ENCODE measurements at places on chromosomes 2 and 18.
A peak's percentile ranks its signal among the peaks of the same experiment; 100 is the strongest.

DNA sequence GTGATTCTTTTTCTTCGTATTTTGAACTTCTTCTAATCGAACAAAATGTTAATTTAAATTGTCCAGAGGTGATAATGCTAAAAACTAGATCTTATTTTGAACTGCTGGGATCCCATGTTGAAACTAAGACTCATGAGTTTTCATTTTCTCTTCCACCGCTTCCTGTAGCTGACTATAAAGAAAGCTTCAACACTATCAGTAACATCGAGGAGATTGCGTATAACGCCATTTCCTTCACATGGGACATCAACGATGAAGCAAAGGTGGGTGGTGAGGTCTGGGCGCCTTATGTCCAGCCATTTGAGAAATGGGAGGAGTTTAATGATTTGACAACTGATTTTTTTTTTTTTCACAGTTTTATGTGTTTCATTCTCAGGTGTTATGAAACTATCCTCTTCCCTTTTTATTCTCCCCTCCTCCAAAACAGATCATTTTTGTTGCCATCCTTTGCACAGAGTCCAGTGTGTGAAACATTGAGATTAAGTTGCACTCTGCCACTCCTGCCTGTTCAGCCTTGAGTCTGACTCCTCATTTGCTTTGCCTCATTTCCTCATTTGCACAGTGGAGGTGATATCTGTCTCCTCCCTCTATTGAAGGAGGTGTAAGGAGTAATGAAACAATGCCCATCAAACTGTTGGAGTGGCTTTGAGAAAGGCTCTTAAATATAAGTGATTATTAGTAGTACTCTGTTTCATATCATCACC lies 13.8 kb downstream of the GRHL1 start:
- DNase-seq: no peak

DNA sequence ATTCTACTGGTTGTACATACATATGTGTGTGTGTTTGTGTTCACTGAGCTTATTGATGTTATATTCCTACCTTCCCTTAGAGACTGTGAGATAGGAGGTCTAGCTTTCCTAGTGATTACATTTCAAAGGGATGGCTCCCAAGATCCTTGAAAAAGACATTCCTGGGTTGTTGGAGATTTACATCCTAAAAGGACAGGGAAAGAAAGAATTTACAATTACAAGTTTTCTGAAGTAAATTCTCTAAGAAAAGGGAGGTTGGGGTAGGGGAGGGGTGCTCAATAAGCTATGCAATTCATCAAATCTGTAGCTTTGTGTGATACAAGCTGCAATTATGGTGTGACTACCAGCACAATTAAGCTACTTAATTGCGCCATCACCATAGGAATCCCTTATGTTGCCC lies 284.3 kb downstream of the NUP35 start:
- no peak for DNase-seq

- no peak for DNase-seq
Observed at GRCh38 chr18:13501891-13502290, 224.5 kb downstream of the FAM210A start.

GRCh38 chr2:152247337-152247695 lies 71.8 kb upstream of the STAM2 start:
- DNase-seq: peak; percentile 39

GRCh38 chr2:16613539-16614011 lies 52.1 kb downstream of the CYRIA start:
- DNase-seq: no peak

GRCh38 chr2:144421606-144422510 lies 98.1 kb downstream of the ZEB2 start:
- no peak for DNase-seq

DNA sequence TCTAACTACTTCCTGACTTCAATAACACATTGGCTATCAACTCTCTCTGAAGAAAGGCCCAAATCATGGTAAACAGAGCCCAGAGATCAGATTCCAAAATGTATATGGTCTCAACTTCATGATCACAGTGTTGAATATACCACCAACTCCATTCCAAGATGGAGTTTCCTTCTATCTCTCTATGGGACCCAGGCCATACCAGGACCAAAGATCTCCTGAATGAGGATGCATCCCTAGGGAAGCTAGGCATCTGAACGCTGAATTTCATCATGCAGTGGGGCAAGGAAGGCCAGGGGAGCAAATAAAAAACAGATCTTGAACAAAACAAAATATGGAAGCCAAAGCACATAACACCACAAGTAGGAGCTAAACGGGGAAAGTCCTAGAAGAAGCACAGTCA lies 320.7 kb upstream of the PKDCC start:
- DNase-seq: no peak

- DNase-seq: no peak
Observed at GRCh38 chr18:3442919-3443318, 7.1 kb upstream of the TGIF1 start.

DNA sequence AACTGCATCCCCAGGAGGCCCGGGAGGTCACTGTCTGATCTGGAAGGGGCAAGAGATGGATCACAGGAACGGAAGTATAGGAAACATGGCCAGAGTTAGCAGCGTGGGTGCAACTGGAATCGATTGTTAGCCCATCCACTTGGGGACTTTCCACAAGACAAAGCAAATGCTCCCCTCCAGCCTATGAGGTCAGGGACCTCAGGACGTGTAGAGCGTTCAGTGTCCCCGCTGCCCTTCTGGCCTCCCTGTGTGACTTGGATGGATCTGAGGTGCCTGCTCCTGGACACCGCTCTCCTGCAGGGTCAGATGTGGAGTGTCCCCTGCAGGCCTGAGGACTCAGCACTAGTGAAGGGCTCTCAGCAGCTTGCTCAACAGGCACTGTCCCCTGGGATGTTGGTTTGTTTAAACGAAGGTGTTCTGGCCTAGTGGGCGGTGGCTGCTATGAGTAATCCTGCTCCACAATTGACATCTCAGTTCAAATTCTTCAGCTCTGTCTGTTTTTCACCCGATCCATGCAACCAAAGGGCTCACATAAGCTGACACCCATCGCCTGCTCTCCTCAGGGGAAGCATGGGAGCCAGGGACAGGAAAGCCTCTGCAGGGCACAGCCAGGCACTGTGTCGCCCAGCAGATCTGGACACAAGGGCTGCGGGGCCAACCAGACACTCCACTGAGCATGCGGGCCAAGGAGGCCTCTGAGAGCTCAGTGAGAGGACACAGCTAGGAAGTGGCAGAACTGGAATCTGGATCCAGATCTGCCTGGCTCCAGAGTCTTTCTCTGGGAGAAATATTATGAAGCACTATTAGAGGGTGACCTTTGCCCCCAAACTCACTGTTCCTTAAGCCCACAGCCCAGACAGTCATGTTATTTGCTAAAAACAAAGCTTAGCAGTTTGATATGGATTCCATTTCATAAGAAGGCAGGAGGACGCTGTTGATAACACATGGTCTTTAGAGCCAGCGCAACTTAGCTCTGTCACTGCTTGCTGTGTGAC lies 78.5 kb downstream of the RHOB start:
- no peak for DNase-seq

DNA sequence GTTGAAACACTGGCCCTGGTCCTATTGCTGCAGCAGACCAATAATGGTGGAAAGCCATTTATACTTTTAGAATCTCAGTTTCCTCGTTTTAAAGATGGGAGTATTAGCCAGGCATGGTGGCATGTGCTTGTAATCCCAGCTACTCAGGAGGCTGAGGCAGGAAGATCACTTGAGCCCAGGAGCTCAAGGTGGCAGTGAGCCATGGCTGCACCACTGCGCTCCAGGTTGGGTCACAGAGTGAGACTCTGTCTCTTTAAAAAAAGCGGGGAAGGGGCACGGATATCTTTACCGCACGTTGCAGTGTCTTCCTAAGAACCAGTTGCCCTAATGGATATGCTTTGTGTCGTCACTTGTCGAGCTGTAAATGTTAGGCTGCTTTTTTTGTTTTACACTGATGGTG lies 8.3 kb downstream of the MTCL1 start:
- DNase-seq: no peak

- no peak for DNase-seq
Observed at GRCh38 chr2:52391621-52392020, 1359.7 kb upstream of the NRXN1 start.

Data from EL (cell line).